Heart right ventricle (tissue), 16 donors: ENCODE measurements at places on chromosomes 6 and 20.
A peak's percentile ranks its signal among the peaks of the same experiment; 100 is the strongest.

DNA sequence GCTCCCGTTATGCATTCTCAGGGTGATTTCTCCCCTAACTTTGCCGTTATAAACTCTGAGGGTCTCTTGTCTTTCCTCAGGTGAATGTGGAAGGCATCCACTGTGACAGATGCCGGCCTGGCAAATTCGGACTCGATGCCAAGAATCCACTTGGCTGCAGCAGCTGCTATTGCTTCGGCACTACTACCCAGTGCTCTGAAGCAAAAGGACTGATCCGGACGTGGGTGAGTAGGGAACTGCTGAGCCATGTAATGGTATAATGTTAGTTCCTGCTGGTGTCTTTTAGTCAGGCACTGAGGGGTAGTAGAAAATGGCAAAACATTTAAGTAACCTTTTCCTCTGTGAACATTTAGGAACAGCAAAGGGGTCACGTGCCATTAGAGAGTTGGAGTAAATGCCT lies 395.4 kb downstream of the ARHGAP18 start:
- DNase-seq = no peak

DNA sequence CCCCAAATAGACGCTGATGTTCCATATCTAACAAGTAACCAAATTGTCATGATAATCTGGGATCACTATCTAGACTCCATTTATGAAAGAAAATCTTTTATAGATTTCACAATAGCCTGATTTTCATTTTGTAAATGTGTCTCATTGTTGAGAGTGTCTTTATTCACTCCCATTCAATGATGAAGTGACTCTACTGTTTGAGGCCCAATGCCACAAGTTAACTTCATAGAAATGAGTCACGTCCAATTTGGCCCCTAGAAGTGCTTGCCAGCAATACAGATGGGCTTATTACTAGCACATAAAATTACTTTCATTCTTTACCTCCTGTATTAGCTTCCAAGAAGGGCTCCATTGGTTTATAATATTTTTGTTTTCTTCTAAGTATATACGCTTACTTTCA lies 6.3 kb downstream of the IPCEF1 start:
- DNase-seq = no peak

DNA sequence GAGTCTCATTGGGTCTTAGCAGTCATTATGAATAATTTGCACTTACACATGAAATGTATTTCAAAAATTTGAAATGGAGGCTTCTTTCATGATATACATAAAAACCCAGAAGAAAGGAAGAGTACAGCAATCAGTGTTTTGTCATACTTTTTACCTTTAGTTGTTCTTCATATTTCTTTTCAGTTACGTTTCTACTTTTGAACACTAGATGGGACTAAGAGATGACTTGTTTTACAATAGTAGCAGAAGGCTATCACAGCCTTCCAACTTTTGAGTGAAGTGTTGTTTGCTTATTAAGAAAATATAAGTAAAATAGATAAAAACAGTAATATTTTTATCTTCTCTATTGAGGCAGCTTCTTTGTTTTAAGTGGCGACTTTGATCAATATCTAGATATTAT lies 58.1 kb downstream of the L3MBTL3 start:
- DNase-seq = no peak

DNA sequence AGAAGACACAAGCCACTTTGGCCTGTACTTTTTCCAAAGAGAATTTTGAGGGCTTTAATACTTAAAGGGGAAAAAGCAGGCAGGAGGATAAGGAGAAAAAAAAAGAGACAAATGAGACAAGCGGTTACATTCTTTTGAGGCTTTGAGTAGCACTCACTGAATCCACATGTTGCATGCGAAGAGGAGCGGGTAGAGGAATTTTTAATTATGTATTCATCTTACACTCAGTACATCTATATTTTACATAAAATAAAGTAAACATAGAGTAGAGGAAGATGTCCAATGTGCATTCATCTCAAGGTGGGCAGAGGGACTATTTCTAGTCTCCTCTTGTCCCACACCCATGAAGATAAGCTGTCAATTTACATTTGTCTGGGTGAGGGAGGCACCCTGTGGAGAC lies 266.9 kb downstream of the CD109 start:
- DNase-seq = no peak

DNA sequence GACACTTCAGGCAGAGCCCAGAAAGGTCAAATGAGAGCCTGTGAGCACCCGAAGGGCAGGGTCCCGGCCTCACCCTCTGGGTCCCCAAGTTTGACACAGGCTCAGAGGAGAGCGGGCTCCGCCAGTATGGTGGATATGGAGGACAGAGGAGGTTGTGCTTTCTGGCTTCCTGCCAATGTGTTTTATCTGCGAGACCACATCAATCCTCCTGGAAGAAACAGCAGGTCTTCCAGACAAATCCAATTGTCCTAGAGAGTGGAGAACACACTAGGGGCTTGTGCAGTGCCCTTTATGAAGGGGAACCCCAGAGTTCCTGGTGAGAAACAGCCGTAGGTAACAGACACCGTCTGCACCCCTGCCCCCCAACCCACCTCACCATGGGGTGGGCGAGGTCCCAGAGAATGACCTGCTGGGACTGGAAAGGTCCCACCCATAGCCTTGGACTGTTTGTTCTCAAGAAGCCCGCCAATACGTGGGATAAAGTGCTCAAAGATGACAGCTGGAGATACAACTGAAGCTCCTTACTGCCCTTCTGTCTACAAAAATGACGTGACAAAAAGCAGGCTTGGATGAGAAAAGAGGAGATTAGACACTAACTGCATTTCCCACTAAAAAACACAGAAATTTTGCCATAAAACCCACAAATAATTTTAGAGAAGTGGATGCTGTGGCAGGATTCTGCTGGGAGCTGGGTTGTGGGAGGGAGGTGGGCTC lies 23.9 kb upstream of the SSTR4 start:
- DNase-seq = no peak

GRCh38 chr20:17759449-17759848 lies 59.7 kb downstream of the BANF2 start:
- no peak for DNase-seq

DNA sequence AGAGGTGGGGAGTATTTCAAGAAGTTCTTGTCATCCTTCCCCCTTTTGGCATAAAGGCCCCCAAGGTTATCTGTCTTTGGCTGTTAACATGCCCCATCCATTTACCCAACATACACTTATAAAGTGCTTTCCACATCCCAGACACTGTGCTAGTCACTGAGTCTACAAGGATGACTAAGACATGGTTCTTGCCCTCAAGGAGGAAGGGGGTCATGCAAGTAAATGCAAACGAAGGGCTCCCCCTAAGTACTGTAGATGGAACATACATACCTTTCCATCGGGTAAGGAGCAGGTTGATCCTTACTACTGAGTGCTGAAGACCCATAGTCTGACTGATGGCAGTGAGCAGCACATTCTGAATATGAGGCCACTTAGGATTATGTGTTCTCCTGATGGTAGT lies 38.3 kb downstream of the HECA start:
- DNase-seq = no peak

DNA sequence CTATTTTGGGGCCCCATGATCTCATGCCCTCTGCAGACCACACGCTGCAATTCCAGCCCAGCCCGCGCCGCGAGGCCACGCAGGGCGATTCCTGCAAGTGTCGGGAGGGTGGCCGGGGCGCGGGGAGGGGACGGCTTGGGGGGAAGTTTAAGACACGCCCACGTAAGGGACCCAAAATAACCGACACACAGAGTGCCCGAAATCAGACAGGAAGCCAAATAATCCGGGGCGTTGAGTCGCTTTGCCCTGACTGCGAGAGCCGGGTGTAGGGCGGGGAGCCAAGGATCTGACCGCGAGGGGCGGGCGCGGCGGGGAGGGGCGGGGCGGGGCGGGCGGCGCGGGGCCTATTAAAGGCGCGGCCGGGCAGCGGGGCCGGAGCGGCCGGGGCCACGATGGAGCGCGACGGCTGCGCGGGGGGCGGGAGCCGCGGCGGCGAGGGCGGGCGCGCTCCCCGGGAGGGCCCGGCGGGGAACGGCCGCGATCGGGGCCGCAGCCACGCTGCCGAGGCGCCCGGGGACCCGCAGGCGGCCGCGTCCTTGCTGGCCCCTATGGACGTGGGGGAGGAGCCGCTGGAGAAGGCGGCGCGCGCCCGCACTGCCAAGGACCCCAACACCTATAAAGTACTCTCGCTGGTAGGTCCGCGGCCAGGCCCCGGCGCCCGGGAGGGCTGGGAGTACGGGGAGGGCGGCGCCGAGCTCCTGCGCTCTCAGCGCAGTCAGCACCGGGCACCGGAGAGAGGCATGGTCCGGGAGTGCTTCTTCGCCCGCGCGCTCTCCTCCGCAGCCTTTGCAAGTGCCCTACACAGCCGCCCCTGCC lies at the start of gene ENPP1:
TSS of gene ENPP1 (plus strand) at position 377 of the 816 bp plus-strand sequence. CDS start at position 393, 16 bp downstream.
- DNase-seq = peak; percentile 80

GRCh38 chr6:41713650-41714291 lies 21.6 kb downstream of the TFEB start:
- peak; percentile 39 for DNase-seq

GRCh38 chr6:33132081-33132524 lies 56.3 kb downstream of the HLA-DPB1 start:
- no peak for DNase-seq

GRCh38 chr20:23235173-23236027 lies 115.2 kb upstream of the NXT1 start:
- peak; percentile 73 for DNase-seq

- DNase-seq = no peak
These were observed 3.3 kb downstream of the PLN start for GRCh38 chr6:118551063-118552053.

DNA sequence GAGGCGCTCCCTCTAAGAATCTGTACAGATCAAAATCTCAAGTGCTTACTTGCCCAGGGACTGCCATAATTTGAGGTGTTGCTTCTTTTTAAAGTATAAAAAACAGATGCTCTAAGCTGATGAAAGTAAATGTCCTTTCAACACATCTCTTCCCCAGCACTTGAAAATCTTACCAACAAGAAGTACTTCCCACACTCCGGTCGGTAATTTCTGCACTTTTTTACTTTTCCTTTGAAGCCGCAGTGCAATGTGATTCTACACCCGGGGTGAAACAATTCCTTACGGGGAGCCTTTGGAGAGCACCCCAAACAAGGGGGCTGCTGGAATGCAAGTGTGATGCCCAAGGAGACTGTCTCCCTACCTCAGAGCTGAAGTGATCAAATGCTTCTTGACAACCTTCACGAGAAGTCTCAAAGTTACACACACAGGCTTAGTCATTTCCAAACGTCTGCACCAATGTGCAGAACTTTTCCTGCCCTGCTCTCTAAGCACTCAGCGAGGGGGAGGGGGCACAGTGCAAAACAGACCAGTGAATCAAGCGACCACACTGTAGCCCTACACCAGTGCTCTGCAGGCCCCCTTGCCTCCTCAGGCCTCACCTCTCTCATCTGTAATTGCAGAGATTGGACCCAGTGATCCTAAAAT lies 56.7 kb downstream of the ATXN1 start:
- no peak for DNase-seq

DNA sequence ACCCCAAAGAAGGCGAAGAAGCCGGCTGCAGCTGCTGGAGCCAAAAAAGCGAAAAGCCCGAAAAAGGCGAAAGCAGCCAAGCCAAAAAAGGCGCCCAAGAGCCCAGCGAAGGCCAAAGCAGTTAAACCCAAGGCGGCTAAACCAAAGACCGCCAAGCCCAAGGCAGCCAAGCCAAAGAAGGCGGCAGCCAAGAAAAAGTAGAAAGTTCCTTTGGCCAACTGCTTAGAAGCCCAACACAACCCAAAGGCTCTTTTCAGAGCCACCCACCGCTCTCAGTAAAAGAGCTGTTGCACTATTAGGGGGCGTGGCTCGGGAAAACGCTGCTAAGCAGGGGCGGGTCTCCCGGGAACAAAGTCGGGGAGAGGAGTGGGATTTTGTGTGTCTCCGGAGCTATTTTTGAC lies 69.6 kb downstream of the HFE start:
- DNase-seq = peak; percentile 40

- DNase-seq = no peak
These were observed 17.8 kb upstream of the FOXC1 start for GRCh38 chr6:1591926-1592325.

DNA sequence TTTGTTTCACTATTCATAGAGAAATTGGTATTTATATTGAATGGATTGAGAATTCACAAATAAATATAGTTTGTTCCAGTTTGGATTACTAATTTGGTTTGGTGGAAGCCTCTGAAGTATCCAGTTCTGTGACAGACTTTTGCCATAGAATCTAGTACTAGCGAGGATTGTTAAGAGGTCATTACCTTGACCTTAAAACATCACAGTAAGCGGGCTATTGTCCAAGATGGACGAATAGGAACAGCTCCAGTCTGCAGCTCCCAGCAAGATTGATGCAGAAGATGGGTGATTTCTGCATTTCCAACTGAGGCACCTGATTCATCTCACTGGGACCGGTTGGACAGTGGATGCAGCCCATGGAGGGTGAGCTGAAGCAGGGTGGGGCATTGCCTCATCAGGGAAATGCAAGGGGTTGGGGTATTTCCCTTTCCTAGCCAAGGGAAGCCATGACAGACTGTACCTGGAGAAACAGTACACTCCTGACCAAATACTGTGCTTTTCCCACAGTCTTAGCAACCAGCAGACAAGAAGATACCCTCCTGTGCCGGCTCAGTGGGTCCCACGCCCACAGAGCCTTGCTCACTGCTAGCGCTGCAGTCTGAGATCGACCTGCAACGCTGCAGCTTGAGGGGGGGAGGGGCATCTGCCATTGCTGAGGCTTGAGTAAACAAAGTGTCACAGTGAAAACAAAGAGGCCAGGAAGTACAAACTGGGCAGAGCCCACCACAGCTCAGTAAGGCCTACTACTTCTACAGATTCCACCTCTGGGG lies 66.4 kb upstream of the NEDD9 start:
- DNase-seq = no peak

- DNase-seq = no peak
These were observed 144.7 kb downstream of the SCML4 start for GRCh38 chr6:107679457-107679856.

GRCh38 chr6:152135755-152136448 lies 328.4 kb downstream of the ESR1 start:
- DNase-seq = no peak

- DNase-seq = no peak
These were observed 34.1 kb upstream of the PDE10A start for GRCh38 chr6:165697171-165697570.

DNA sequence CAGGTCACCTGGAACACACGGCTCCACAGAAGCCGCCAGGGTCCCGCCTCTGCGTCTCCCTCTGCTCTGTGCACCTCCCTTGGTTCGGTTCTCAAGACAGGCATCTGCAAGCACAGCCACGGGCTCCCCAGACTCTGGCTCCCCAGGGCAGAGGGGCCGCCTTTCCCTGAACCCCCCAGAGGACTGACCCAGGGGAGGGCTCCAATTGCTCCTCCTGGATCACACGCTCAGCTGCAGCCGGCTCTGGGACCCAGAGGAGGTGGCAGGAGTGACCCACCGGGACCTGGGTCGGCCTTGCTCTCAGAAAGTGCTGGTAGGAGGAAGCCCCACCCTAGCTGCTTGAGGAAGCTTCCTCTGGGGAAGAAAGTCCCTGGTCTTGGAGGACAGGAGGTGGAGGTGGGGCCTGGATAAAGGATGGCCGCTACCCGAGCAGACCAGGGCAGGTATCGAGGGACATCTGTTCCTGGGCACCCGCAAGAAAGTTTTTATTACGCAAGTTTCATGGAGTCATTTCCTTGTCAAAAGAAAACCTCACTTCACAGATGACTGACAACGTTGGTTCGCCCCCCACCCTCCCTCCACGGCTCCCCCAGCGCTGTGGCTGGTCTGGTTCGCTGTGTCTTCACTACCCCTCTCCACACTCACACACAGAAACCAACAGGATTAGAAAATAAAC lies 103.9 kb upstream of the AFDN start:
- DNase-seq = peak; percentile 26
